Stimulated activated CD4-positive, alpha-beta T cell treated with anti-CD3 and anti-CD28 coated beads, Interleukin-15, amount 100 ng/mL, for 1 hour (primary cell): ENCODE measurements at places on chromosomes 13 and 19.

DNA sequence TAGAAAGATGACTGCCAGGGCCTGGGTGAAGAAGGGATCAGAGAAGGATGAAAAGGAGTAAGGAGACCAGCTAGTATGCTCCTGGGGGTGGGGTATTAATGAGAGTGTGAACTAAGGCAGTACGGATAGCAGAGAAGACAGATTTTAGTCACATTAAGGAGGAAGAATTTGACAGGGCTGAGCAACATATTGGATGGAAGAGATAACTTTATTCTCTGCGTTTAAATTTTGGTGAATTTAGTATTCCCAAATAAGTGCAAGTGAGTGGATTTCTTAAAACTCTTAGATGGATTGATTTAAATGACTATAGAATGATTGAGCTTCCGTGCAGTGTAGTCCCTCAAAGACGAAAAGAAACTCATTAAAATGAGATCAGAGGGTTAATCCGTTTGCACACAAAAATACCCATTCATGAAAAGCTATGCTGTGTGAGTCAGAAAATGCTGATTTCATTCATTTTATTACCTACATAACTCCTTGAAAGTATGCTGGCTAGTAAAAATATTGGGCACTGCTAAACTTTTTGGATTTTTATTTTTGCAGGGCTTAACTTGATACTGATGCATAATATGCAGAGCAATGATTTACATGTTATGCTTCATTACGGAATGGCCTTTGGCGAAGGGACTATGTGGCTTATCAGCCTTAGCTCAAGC is 54.1 kb downstream of the WDFY2 start:
- DNase-seq = no peak

DNA sequence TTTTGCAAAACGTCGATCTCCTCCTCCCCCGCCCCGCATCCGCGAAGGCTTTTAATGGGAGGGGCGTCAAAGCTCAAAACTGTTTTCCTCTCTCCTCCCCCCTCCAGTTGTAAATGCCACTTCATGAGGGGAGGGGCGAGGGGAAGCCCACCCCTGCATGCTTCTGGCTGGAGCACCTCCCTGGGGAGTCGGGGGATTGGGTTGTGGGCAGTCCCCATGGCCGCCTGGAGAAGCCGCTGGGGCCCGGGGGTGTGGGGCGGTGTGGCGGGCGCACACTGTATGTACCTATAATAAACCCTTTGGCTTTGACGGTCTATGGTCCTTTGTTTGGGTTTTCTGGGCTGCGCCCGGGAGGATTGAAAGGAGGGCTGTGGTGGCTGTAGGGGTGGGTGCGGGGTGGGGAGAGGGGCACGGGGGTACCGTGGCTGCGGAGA is 505 bp upstream of the SHKBP1 start:
- DNase-seq = no peak

DNA sequence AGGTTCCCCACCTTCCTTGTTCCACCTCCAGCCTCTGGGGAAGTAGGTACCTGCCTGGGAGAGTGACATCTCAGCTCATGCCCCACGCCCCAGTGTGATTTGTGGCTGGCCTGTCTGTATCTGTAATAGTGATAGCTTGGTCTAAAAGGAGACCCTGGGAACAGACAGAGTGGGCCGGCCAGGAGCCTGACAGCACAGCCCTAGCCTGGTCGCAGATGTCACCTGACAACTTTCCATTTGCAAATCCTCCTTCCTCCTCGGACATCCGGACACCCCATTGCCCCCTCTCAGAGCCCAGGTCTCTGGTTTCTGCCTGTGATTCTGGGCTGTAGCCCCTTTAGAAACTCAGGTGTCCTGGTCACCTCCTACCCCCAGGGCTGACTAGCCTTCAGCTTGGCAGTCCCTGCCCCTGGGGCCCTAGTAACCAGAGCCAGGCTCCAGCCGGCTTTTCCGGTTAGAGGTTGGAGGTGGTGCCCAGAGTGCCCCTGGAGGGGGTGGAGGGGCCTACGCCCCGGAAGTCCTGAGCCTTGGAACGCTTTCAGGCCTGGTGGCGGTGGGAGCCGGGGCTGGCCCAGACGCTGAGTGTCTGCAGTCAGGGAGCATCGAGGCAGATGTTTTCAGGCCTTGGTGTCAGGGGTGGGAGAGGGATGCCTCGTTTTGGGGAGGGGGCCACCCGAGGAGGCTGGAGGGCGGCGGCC is 6.5 kb downstream of the LRRC8E start:
- no peak for DNase-seq

- no peak for DNase-seq
These were observed 10.7 kb downstream of the AP2S1 start for GRCh38 chr19:46839752-46840497.

DNA sequence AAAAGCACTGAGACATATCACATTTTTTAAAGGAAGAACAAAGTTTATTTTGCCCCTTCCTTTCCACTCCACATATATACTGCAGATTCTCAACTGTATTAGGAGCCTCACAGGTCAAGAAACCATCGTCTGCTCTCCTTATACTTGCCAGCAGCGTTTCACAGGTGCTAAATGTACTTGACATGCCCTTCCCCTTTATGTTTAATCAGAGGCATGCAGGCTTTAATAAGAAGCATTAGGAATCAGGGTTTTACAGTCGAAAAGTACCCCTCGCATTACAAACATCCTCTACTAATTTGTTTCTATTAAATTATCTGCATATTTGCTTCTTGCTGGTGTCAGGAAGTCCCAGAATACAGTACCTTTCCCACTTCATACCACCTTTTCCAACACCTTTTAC is 3.7 kb upstream of the RAP2A start:
- DNase-seq = no peak
